ENCODE measurements at places on chromosomes 7 and 10. TPM values are rescaled to one million over a fixed set of nuclear protein-coding genes. Genes with fewer than 3 reads are reported as not detected.

Gene THNSL1
- total RNA-seq: 2.9 TPM

Gene RET
- total RNA-seq: 0.11 TPM

Gene CYP26C1
- not detected for total RNA-seq

Gene LIPN
- total RNA-seq: 1.0 TPM

Gene GBX1
- total RNA-seq: not detected

DNA sequence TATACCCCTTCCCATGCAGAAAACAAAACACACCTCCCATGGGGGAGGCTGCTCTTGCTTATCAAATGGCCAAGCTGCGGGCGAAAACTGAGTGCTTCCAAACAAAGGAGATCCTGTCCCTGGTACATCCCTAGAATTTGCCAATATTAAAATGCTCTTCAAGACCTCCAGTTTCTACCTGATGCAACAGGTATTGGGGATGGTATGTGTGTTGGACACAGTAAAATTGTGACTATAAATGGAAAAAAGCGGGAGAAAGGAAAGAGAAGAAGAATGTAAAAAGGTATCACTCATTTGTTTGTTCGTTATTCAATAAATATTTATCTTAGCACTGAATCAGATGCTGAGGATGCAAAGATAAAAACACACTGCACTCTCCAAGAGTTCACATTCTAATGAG lies 123.9 kb downstream of the KMT2E start:
- H3K27me3 ChIP-seq: no peaks in the 10 kb centered on the region
- no peak for DNase-seq
- no peak overlapping the region for H3K4me3 ChIP-seq
- H3K27ac ChIP-seq: no peak overlapping the region
- peaks cover 8% of the 10 kb centered on the region for H3K4me1 ChIP-seq

DNA sequence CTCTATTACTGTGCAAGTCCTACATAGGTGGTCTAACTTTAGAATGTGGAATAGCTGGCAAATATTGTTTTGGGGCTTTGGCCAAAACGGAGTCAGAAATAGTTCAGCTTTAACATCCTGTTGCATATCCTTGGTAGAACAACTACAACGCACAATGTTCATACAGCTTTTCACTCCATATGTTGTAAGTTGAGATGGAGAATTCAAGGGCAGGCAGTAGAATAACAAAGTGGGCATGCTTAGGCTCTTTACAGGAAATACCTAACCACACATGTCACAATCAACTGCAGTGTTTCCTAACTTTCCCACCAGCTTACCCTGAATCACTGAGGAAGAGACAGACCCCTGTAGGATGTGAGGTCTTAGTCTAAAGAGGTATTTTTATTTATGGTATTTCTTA lies 122.3 kb downstream of the PPP1R3A start:
- DNase-seq: no peak
- no peaks in the 10 kb centered on the region for H3K36me3 ChIP-seq
- H3K27ac ChIP-seq: no peak overlapping the region
- no peak overlapping the region for H3K4me3 ChIP-seq
- no peaks in the 10 kb centered on the region for H3K4me1 ChIP-seq

DNA sequence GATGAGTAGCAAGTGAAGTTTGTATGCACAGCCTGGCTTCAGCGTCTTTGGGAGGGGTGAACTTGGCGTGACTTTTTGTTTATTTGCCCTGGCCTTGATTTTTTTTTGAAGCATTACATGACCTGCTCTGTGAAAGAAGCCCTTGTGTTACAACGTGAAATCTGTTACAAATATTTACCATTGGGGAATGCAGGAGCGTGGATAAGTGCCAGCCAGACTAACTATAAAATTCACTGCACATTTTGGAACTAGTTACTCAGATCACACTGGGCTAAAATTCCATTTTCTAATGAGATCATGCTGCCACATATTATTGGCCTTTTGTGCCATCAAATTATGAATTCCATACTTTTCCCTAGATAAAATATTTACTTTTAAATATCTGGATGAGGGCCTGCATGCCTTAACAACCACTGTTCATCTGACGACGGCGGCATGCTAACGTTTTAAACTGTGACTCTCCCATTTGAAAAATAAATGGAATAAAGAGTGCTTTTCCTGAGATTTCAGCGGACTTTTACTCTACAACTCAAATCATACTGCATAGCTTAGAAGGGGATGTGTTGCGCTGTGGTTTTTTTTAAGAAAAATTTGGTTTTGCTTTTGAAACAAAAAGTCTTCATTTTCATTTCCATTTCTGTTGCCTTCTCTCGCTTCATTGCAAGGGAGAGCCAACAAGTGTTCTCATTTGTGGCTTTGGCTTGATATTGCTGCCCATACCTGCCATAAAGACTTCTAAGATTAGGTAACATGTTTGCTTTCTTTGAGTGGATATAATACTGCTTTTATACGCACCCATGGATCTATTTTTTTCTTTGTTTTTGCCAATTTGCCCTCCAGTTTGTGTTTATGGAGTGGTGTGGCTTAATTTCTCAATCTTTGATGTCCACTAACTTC lies 352.2 kb downstream of the TFEC start:
- no peak for DNase-seq
- H3K4me1 ChIP-seq: no peaks in the 10 kb centered on the region
- no peaks in the 10 kb centered on the region for H3K36me3 ChIP-seq

GRCh38 chr10:14173706-14174594 lies 156.8 kb downstream of the FRMD4A start:
- H3K36me3 ChIP-seq: no peaks in the 10 kb centered on the region
- no peak overlapping the region for H3K27ac ChIP-seq
- DNase-seq: no peak

DNA sequence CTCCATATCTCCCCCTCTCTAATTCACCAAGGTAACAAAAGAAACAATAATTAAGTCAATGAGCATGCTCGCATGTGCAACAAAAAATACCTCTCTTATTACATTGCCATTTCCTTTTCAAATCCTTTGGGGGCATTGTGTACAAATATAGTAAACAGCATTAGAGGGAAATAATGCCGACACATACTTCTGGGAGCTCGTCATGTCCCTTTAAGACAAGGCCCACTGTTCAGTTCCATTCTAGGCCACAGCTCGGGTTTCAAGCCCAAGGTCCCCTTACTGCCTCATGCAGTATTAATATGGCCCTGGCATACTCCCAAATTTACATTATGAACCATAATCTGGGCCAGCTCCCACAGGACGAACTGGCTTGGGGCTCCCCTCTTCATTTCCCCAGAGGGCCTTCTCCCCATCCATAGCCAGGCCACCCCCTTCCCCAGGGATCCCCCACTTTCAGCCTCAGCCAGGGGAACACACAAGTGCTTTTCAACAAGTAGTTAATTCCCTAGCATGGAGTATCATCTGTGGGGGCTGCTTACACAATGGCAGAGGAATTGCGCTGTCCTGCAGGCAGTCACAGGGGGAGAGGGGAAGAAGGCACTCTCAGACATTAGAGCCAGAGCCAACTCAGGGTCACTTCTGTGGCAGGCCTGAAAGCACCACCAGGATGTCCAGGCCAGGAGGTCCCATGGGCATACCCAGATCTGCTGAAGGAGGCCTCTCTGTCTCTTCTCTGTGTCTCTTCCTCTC lies 110.6 kb downstream of the KCNMA1 start:
- H3K36me3 ChIP-seq: no peaks in the 10 kb centered on the region
- H3K4me3 ChIP-seq: no peak overlapping the region
- H3K4me1 ChIP-seq: no peaks in the 10 kb centered on the region
- H3K27me3 ChIP-seq: no peaks in the 10 kb centered on the region
- no peak overlapping the region for H3K27ac ChIP-seq
- no peak for DNase-seq

DNA sequence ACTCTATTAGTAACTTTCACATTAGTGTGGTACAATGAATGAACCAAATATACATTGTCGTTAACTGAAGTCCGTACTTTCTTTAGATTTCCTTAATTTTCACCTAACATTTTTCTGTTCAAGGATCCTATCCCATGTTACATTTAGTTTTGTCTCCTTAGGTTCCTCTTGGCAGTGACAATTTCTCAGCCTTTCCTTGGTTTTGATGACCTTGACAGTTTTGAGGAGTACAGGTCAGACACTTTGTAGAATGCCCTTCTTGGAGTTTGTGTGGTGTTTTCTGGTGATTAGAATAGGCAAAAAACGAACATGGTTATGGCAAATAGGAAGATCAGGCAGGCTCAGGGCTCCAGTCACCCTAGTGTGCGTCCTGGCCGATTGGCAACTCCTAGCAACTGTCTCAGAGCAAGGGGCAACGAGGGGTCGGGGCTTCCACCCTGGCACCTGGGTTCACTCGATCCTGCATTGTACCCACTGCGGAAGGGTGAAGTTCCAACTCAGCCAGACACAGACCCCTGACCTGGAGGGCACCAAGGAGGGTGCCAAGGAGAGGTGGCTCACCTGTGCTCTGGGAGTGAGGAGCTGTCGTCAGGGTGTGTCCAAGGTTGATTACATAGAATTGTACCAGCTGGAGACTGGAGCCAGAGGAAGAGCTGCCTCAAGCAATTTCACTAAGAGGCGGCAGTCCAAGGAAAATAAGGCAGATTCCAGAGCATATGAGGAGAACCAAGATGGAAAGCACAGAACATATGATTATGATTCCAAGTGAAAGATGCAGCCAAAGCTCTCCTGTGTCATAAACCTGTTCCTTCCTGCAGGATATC lies 37.5 kb downstream of the PAPSS2 start:
- H3K27ac ChIP-seq: no peak overlapping the region
- no peaks in the 10 kb centered on the region for H3K4me1 ChIP-seq
- H3K27me3 ChIP-seq: no peaks in the 10 kb centered on the region
- peaks cover 15% of the 10 kb centered on the region for H3K36me3 ChIP-seq

GRCh38 chr10:110567201-110568054 lies at the start of gene SMC3:
Gene SMC3, plus strand, starts transcription at chr10:110567695. Its CDS starts 122 bp downstream, at chr10:110567817.
- H3K27me3 ChIP-seq: no peaks in the 10 kb centered on the region
- peaks cover 29% of the 10 kb centered on the region for H3K4me1 ChIP-seq
- peak; percentile 98 for DNase-seq
- H3K36me3 ChIP-seq: no peaks in the 10 kb centered on the region
- peak within 1 kb of the TSS; percentile 100 for H3K4me3 ChIP-seq

DNA sequence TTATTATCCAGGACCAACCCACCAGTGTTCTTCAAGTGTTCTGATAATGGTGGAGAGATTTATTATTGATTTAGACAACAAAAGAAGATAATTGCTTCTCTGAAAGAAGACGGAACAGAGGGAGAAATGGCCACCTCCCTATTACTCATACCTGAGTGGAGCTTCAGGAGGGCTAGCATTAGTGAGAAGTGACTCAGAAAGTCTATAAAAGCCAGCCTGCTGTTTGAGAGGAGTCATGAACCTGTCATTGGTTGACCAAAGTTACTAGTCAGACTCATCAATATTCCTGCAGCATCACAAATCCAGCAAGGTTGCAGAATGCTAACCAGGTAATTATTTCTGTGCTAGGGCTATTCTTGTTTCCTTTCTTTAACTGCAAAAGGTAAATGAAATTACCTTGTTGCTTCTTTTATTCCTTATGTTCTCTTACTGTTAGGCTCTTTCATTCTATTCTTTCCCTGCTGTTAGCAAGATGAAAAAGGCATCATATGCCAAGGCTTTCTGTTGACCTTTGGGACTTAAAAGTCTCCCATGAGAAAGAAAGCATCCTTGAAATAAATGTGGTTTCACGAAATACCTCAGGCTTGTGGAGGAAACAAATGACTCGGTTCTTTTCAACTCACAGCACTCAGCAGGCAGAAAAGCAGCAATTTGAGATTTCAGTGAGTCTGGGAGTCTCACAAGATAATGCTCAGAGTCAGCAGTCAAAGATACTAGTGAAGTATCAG lies 256.4 kb upstream of the PHYHIPL start:
- DNase-seq: no peak
- no peak overlapping the region for H3K4me3 ChIP-seq
- no peaks in the 10 kb centered on the region for H3K36me3 ChIP-seq
- no peaks in the 10 kb centered on the region for H3K4me1 ChIP-seq

DNA sequence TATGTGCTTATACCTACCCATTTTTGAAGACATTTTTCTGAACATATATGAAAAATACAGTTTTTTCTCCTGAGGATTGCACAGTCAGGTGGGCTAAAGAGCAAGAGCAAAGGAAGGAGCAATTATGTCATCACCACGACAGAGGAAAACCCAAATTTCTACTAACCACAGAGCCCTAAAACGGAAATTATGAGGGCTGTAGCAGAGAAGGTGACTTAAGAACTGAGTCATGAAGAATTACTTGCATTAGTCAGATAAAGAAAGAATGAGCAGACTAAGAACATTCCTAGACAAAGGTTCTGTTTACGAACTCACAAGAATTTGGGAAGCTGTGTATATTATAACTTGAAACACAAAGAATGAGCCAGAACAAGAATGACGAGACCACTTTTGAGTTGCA lies 974.4 kb downstream of the NXPH1 start:
- no peak overlapping the region for H3K4me3 ChIP-seq
- H3K4me1 ChIP-seq: no peaks in the 10 kb centered on the region
- no peaks in the 10 kb centered on the region for H3K36me3 ChIP-seq
- no peak for DNase-seq

DNA sequence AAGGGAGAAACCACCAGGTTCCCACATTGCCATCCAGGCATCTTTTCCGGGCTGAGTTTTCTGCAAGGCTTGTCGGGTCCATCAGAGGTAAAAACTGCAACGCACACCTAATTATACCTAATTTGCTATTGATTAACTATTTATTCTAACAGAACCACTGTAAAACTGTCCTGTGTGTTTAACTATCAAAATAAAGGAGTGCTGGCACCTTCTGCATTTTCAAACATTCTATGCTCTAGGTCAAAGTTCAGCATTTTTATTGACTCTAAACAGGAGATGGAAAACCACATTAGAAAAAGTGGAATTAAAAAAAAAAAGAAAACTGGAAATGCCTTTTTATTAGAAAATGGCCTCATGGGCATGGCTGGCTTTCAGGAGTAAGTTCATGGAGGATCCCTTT lies 82.0 kb downstream of the ADARB2 start:
- no peaks in the 10 kb centered on the region for H3K4me1 ChIP-seq
- H3K36me3 ChIP-seq: no peaks in the 10 kb centered on the region
- no peak overlapping the region for H3K4me3 ChIP-seq
- H3K27ac ChIP-seq: no peak overlapping the region
- no peak for DNase-seq

DNA sequence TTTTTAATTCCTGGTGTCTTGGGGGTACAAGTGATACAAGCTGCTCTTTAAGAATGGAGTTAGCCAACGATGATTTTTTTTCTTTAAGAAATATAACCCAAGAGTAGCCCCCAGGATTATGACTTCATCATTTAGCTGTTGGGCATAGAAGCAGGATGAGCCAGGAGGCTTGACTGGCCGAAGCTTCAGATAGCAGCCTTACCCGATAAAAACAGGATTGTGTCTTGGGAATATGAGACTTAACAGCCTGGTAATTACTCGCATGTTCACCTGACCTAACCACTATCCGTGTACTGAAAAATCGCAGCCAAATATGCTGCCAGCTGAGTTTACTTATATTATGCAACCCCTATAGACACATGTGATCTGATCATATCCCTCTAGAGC lies 346.0 kb upstream of the BMPER start:
- no peak overlapping the region for H3K4me3 ChIP-seq
- no peak overlapping the region for H3K27ac ChIP-seq
- no peaks in the 10 kb centered on the region for H3K36me3 ChIP-seq
- no peaks in the 10 kb centered on the region for H3K27me3 ChIP-seq

- H3K27me3 ChIP-seq: no peaks in the 10 kb centered on the region
- H3K4me3 ChIP-seq: no peak overlapping the region
- peaks cover 18% of the 10 kb centered on the region for H3K4me1 ChIP-seq
- no peaks in the 10 kb centered on the region for H3K36me3 ChIP-seq
- DNase-seq: no peak
- H3K27ac ChIP-seq: no peak overlapping the region
These were observed 2.1 kb upstream of the JMJD1C start for GRCh38 chr10:63467841-63468240.
